ENCODE measurements at places on chromosomes 6 and 20.

- DNase-seq: no peak
Observed at GRCh38 chr20:44660581-44660980, 9.1 kb upstream of the ADA start.

DNA sequence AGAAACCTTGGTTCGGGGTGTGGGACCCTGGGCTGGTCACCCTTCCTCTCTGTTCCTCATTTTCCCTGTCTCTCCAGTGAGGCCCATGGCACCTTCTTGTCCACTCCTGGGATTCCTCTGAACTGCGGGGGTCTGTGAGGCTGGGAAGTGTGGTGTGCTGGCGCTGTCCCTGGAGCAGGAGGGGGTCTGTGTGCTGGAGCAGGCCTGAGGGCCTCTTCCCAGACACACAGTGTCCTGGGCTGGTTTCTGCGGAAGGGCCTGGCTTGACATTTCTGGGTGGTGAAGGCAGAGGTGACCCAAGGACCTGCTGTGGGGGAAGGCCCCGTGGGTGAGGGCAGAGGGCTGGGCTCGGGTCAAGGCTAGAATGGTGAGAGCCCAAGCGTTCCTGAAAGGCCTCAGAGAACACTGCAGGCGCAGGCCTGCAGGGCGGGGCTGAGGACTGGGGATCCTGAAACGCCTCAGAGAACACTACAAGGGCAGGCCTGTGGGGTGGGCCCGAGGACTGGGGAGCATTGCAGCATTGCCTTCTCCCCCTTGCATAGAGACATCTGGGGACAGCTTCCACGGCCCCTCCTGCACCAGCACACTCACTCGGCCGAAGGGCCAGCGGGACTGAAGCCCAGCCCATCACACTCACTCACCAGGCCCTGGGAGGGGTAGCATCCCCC lies 10.6 kb upstream of the BAK1 start:
- no peak for DNase-seq

- DNase-seq: no peak
Observed at GRCh38 chr20:43821795-43822194, 92.9 kb upstream of the TOX2 start.

- no peak for DNase-seq
Observed at GRCh38 chr20:4046311-4046924, 31.1 kb upstream of the RNF24 start.

DNA sequence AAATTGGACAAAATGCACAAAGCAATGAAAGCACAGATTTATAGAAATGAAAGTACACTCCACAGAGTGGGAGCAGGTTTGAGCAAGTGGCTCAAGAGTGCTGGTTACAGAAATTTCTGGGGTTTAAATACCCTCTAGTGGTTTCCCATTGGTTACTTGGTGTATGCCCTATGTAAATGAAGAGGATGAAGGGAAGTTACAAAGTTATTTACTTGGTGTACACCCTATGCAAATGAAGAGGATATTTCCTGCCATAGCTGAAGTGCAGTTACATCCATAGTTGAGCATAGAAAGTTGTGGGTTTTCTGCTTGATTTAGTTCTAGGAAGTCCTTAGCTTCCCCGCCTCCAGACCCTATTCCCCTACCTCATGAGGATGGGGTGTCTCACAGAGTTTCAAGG lies 22.7 kb downstream of the BCAS1 start:
- no peak for DNase-seq

DNA sequence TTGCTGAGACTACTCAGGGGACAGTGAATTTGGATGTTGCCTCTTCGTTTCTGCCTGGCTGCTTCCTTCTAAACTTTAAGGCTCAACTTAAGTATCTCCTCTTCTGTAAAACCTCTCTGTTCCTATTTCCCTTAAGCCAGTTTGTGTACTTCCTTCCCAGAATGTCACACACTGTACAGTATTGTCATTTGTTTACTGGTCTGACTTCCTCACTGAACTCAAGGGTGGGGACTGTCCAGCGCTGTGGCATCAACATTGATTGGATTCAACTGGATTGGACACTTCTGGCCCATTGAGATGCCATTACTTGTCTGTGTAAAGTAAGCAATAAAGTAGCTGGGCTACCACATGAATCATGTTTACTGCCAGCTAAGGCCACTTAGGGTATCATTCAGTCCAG lies 69.7 kb downstream of the ANKS1A start:
- no peak for DNase-seq

Data from C1 segment of cervical spinal cord (tissue), 14 donors.